ENCODE measurements at places on chromosomes 12 and 14.
A peak's percentile ranks its signal among the peaks of the same experiment; 100 is the strongest.

DNA sequence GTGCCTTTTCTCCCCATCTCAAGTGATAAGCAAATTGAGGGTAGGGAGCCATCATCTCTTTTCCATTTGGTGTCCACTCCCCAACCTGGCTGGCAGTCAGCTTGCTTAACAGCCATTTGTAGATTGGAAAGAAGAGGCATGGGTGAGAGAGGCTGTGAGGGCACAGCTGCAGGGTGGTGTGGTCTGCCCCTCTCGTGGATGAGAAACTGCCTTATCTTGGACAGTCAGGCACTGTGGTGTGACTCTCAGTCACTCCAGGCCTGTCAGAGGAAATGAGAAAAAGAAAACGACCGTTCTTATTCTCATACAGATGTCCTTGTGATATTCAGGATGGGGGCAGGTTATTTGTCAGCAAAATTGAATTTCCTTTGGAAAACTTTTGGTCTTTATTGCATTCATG is 65.1 kb upstream of the SRSF5 start:
- DNase-seq, result no peak

DNA sequence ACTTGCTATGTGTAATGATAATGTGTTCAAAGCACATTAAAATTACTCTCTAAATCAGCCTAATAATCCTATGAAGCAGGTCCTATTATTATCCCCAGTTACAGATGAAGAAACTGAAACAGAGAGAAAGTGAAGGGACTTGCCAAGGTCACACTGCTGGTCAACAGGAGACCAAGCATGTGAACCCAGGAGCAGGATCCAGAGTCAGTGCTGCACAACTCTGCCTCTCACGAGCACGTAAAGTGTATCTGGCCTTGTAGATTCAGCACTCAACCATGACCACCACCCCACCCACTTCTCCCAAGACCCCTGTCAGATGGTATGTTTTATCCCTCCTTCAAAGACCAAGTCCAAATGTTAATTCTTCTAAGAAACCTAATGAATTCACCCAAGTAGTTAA is 100.7 kb downstream of the TTC7B start:
- no peak for DNase-seq

GRCh38 chr12:90999966-91000365 is 4.8 kb downstream of the EPYC start:
- no peak for DNase-seq

DNA sequence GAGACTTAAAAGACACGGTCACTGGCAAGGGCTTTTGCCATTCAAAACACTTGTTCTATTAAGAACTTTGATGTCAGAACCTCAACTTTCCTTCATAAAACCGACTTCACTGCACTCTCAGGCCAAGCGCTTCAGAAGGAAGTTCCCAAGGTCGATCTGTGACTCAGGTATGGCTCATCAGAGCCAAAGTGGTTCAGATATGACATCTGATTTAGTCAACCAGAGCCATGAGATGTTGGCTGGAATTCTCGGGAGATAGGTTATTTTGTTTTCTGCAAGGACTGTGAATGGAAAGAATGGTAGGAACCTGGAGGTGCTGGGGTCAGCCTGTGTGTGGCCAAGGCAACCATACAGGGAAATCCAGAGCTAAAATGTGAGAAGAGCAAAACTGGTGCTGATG is 445.6 kb downstream of the GLT1D1 start:
- no peak for DNase-seq

DNA sequence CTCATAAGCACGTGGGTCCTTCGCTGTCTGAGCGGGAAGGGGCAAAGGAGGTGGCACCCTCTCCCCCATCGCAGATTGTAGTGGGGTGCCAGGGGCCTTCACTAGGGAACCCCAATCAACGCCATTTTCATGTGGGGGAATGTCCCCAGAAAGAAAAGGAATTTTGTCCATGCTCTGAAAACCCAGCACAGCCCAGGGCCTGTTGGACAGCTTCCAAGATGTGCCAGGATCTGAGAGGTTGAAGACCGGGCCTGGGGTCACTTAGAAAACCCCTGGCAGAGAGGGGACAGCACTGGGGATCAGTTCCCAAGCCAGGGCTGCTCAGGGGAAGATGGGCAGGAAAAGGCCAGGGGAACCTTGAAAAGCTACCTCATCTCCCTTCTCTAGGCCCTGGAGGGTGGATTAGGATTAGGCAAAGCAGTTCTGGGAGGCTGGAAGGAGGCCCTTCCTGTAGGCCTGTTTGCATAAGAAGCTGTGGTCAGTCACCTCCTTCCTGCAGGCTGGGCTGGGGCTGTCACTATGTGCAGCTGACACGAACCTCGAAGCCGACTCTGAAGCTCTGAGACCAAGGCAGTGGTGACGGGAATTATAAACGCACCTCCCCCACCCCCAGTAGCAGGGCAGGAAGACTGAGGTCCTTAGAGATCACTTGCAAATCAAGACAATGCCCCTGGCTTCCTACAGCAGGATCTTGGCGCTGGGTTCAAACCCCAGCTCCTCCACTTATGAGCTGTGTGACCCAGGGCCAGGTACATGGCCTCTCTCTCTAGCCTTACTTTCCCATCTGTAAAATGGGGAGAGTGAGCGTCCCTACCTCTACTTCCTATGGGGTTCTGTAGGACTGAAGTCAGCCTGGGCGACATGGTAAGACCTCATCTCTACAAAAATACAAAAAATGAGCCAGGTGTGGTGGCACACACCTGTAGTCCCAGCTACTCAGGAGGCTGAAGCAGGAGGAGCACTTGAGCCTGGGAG is 29.0 kb downstream of the TESC start:
- no peak for DNase-seq

GRCh38 chr14:61927520-61927919 is 165.3 kb downstream of the SNAPC1 start:
- DNase-seq, result no peak

GRCh38 chr14:51487848-51488247 is 163.9 kb upstream of the FRMD6 start:
- no peak for DNase-seq

- no peak for DNase-seq
Measured at GRCh38 chr14:95256776-95257060, 63.0 kb downstream of the CLMN start.

- DNase-seq, result no peak
Measured at GRCh38 chr12:33432992-33433391, 6.6 kb downstream of the SYT10 start.

GRCh38 chr12:96434107-96434506 is 33.9 kb upstream of the CDK17 start:
- DNase-seq, result peak; percentile 34

- no peak for DNase-seq
Measured at GRCh38 chr12:113891167-113891692, 74.9 kb downstream of the RBM19 start.

DNA sequence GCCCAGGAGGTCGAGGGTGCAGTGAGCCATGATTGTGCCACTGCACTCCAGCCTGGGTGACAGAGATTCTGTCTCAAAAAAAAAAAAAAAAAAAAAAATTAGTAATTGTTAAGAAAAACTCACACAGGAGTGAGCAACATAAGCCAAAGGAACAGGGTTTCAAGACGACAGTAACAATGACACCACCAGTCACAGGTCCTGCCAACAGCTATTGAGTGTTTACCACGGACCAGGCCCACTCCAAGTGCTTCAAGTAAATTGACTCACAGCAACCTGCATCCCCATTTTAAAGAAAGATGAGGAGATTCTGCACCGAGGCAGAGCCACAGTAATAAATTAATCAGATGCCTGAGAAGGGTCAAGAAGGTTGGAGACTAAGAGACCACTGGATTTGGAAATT is 194.5 kb downstream of the DPF3 start:
- DNase-seq, result no peak

DNA sequence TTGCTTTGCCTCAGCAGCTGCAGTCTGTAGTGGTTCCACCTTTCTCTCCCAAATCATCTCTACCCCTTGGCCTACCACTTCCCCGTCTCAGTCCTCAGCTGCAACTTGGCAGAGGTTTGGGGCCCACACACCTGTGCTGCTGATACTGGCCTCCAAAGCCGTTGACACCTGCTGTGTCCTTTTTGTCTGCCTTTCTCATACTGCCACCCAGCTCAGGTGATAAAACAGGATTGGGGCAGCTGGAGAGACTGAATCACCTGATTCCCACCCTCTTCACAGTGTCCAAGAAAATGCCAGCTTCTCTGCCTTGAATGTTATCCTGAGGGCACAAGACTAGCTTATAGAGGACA is 103.7 kb downstream of the ETV6 start:
- DNase-seq, result no peak

GRCh38 chr12:103884316-103884715 is 43.3 kb upstream of the NT5DC3 start:
- DNase-seq, result no peak

GRCh38 chr12:109877504-109878246 is 2.7 kb downstream of the GLTP start:
- DNase-seq, result no peak

DNA sequence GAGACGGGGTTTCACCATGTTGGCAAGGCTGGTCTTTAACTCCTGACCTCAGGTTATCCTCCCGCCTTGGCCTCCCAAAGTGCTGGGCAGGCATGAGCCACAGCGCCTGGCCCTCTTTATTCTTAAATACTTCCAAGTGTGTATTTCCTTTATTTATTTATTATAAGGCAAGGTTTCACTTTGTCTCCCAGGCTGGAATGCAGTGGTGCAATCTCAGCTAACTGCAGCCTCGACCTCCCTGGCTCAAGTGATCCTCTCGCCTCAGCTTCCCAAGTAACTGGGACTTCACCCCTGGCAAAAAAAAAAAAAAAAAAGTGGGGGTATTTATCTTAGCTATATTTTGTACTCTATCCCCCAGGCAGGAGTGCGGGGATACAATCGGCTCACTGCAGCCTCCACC is 6.8 kb downstream of the FAM216A start:
- DNase-seq, result no peak

GRCh38 chr12:39622306-39622705 is 2.7 kb upstream of the ABCD2 start:
- no peak for DNase-seq

GRCh38 chr14:59377991-59378601 is 87.1 kb downstream of the GPR135 start:
- no peak for DNase-seq

DNA sequence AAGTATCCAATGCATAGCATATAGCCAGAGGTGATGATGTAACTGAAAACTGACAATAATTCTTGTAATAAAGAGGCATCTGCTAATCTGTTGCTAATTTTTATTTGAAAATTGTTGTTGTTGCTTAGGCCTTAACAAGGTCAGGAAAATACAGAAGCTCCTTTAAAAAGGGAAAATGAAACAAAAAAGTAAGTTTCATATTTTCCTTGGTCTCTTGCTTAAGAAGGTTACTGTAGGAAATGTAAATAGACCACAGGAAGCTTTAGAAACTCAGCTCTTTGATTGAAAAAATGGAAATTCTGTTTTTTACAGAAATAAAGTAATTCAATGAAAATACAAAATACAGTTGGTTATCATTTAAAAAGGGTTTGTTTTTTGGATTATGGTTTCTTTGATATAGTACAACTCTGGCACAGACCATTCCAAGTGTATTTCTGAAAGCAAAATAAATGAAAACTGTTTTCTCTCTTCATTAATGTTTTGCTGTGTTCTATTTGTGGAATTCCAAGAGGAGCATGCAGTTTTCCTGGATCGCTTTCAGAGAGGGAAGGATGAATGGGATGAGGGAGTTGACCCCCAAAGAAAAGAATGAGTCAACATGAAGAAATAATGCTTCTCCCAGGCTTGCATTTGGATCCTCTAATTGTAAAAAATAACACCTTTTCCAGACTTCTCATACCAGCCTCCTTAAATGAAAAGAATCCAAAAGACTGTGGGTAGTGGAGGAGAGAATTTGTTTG is 398.0 kb upstream of the FAR2 start:
- no peak for DNase-seq

DNA sequence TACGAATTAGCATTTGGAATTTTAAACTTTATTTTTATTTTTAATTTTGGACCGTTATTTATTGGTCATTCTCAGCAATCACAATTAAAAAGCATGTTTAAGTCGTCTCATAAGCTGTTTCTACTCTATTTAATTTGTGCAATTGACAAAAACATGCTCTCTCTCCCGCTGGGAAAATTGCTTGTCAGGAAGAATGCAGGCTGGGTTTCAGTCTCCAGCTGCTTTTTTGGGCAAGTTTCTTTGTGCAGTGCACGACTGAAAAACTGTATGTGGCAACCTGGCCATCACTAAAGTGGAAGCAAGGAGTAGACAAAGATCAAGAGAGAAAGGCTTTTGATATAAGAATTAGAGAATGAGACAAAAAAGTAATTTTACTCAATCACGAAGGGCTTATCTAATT is 941.5 kb upstream of the MDGA2 start:
- DNase-seq, result no peak

DNA sequence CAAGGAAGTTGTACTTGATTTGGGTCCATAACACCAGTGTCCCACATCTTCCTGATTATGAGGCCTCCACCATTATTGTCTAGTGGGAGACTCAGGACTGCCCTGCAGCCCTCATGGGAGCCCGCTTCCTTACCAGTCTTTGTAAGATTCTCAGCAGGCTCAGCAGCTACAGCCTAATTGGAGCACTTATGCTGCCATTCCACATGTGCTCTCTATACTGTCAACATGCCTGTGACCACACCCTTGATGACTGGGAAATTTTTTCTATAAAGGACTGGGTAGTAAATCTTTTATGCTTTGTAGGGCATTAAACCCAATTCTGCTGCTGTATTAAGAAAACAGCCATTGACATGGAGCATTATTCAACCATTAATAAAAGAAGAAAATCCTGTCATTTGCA is 145.5 kb upstream of the IGF1 start:
- DNase-seq, result no peak

DNA sequence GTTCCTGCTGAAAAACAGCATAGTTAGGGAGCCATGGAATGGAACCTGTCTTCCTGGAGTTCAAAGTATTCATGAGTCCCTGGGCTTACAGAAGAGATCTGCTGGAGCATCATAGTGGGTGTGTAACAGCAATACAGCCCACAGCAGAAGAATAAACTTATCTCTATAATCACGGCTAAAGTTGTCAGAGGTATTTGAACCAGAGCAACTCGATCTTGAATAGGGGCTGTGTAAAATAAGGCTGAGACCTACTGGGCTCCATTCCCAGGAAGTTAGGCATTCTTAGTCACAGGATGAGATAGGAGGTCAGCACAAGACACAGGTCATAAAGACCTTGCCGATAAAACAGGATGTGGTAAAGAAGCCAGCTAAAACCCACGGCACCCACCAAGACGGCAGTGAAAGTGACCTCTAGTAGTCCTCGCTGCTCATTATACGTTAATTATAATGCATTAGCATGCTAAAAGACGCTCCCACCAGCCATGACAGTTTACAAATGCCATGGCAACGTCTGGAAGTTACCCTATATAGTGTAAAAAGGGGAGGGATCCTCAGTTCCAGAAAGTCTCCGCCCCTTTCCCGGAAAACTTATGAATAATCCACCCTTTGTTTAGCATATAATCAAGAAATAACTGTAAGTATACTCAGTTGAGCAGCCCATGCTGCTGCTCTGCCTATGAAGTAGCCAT is 223.4 kb downstream of the PCNX1 start:
- no peak for DNase-seq

Data from stimulated activated CD4-positive, alpha-beta T cell treated with anti-CD3 and anti-CD28 coated beads, Interleukin-1b, Interleukin-23, amount 100 ng/mL, for 1 hour (primary cell).